Stimulated activated CD4-positive, alpha-beta T cell treated with anti-CD3 and anti-CD28 coated beads, Interleukin-15, amount 100 ng/mL, for 1 hour (primary cell): ENCODE measurements at places on chromosomes 1 and 21.

DNA sequence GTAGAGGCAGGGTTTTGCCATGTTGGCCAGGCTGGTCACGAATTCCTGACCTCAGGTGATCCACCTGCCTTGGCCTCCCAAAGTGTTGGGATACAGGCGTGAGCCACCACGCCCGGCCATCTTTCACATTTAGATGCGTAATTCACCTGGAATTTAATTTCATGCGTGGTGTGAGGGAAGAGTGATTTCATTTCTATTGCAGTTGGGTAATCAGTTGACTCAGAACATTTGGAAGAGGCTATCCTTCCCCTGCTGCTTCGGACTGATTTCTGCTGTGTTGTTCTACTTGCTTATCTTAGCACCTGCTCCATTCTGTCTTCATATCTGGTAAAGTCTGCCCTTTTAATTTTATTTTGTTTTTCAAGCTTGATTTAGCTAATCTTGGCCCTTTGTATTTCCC, 19.1 kb downstream of the DIP2A start:
- DNase-seq = no peak

DNA sequence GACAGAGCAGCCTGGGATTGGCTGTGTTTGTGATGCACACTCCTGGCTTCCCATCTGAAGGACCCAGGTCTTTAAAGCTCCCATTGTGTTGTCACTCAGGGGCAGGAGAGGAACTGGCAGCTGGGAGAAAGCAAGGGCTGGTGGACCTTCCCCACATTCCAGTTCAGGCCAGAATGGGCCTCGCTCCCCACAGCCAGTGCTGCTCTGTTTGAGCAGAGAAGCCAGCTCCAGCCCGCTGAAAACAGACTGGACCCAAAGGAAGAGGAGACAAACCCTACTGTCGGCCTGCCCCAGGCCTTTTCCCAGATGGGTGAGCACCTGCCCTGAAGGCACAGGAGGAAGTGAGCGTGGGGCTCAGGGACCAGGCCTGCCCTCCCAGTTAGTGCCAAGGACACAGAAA, 499.4 kb downstream of the NPHP4 start:
- no peak for DNase-seq

DNA sequence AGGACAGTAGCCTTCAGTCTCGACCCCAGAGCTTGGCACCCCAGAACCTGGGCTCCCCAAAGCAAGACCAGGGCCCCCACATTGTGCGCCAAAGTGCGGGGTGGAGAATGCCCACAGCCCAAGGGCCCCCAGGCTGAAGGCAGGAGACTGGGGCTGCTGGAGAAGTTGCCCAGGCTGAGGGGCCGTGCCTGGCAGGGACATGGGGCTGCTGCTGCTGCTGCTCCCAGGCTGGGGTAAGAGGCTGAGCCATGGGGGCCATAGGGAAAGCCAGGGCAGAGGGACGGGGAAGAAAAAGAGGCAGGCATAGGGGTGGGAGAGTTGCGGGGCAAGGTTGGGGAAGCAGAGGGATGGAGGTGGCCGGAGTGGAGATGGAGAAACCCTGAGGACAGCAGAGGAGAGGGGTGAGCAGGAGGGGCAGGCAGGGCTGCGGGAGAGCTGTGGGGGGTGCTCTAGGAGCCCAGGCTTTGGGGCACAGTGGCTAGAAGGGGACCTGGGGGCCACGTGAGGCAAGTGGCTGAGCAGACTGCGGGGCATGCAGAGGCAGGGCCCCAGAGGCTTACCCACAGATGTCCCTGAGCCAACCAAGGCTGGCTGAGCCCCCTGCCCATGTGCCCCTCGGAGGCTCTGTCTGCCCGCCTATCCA, 18.9 kb downstream of the SLC27A3 start:
- no peak for DNase-seq

DNA sequence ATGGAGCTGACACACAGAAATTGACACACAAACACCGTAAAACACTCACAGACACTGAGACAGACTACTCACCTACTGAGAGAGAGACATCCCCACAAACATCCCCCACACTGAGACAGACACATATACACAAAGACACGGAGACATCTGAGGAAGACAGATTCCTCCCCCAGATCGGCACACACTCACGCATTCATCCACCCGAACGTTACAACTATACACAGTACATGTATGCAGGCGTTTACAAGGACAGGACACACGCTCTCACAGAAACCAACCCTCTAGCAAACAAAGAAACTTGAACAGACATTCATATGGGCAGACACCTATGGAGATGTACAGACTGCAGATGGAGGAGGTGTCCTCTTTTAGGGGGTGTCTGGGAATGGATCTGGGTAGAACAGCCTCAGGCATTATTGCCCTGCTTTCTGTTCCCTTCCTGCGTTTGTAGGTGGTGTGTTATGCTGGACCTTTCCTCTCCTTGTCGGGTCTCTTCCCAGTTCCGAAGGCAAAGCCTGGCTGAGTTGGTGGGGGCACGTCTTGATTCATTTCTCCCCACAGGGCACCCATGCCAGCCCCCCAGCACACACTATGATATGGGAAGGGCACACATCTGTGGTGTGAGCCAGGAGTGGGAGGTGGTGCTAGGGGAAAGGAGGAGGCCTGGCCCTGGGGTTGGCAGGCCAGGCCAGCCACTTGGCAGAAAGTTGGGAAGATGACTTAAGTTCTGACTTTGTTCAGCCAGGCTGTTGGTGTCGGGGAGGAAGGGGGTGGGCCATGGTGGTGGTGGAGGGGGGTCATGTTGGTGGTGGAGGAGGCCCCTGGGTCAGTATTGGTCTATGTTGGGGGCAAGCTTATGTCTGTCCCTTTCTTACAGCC, 1.5 kb downstream of the KIRREL1 start:
- DNase-seq = no peak

- DNase-seq = no peak
These were observed 3.2 kb downstream of the EFHD2 start for GRCh38 chr1:15412843-15413242.

DNA sequence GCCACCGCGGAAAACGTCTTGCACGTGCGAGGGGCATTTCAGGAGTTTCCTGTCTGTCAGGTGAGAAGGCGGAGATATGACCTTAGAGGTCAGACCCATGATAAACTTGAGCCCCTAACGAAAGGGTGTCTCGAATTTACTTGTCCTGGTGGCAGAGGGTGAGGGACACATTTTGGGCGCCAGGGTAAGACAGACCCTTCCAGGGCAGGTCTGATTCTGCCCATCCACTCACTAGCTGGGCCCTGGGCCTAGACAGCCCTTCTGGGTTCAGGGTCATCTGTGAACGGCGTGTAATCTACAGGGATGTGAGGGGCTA, 395 bp upstream of the CSRP1 start:
- DNase-seq = no peak

DNA sequence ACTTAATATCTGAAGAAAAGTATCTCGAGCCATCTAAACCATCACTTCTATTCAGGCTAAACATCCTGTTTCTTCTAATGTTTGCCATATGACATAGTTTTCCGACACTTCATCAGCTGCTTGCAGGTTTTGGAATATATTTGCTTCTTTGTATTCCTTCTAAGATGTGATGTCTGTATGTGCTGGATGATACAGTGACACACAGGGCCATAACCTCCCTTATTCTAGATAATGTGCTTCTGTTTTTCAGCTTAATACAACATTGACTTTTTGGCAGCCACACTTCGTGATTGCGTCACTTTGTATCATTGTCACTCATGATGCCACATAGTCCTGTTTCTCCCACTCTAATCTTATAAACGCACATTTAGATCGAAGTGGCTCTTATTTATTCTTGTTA, 156.3 kb downstream of the CRB1 start:
- no peak for DNase-seq

DNA sequence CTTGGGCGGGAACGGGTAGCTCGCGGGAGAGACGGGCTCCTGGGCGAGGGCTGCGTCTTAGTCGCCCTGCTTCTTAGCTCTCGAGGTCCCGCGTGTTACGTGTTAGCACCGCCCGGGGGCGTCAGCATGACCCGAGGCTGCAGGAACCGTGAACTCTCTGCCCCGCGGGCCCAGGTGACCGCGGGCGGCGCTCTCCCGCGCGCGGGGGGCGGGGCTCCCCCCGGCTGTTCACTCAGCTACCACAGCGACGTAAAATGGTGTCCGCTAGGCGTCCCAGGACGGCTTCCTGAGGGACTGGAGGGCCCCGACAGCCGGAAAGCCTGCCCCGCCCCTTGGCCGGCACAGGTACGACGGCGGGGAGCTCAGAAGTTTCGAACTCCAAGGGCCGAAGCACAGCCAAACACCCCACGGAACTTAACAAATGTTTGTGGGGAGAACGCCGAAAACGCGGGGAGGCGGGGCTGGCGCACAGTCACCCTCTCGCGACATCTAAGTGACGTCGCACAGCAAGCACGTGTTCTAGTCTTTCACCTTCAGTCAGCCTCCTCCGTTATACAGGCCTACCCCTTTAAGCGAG, 780 bp upstream of the RBM15 start:
- DNase-seq = peak; percentile 88

DNA sequence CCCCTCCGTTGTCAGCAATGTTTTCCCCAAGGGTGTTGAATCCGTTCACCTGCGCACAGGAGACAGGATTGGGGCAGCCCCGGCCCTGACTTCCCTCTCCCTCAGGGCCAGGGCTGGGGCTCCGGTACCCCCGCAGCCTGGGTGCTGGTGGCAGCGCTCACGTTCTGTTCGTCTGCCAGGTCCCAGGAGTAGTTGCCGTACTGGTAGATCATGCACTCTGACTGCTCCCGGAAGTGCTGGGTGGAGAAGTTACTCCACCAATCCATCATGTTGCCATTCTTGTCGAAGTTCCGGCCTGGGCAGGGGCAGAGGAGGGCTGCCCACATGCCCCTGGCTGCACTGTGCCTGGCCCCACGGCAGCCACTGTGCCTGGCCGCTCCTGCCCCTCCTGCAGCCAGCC, 6.1 kb downstream of the PRXL2B start:
- DNase-seq = no peak

- DNase-seq = no peak
These were observed 143.1 kb upstream of the SLC45A1 start for GRCh38 chr1:8174807-8175206.

GRCh38 chr1:43441166-43441893, 12.4 kb downstream of the HYI start:
- no peak for DNase-seq
